ENCODE measurements at places on chromosomes 3 and 15. TPM values are rescaled to one million over a fixed set of nuclear protein-coding genes. Genes with fewer than 3 reads are reported as not detected.

KCNH8 gene
- total RNA-seq = 0.58 TPM

FANCD2OS gene
- not detected for total RNA-seq

STRA6 gene
- total RNA-seq = 83.6 TPM

DUOXA2 gene
- total RNA-seq = not detected

FBXW12 gene
- total RNA-seq = not detected

NXPE3 gene
- total RNA-seq = 12.8 TPM

ERICH6 gene
- total RNA-seq = not detected

NPAP1 gene
- not detected for total RNA-seq

CORO2B gene
- 0.53 TPM for total RNA-seq

TOP2B gene
- total RNA-seq = 106 TPM

GOLGA8O gene
- 0.28 TPM for total RNA-seq

LRRC15 gene
- total RNA-seq = 0.08 TPM

SLCO3A1 gene
- total RNA-seq = 50.0 TPM
